ENCODE measurements at places on chromosomes 7 and 10. TPM values are rescaled to one million over a fixed set of nuclear protein-coding genes. Genes with fewer than 3 reads are reported as not detected.

- H3K36me3 ChIP-seq: peaks cover 3% of the 10 kb centered on the region
- H3K27me3 ChIP-seq: no peaks in the 10 kb centered on the region
- peak; percentile 95 for DNase-seq
- no peak overlapping the region for H3K27ac ChIP-seq
These were observed 31.5 kb upstream of the SH2D4B start for GRCh38 chr10:80506189-80506575.

Gene GSAP
- 10.3 TPM for total RNA-seq

Gene ABCB1
- total RNA-seq: 0.77 TPM

Gene LRIT1
- not detected for total RNA-seq

DNA sequence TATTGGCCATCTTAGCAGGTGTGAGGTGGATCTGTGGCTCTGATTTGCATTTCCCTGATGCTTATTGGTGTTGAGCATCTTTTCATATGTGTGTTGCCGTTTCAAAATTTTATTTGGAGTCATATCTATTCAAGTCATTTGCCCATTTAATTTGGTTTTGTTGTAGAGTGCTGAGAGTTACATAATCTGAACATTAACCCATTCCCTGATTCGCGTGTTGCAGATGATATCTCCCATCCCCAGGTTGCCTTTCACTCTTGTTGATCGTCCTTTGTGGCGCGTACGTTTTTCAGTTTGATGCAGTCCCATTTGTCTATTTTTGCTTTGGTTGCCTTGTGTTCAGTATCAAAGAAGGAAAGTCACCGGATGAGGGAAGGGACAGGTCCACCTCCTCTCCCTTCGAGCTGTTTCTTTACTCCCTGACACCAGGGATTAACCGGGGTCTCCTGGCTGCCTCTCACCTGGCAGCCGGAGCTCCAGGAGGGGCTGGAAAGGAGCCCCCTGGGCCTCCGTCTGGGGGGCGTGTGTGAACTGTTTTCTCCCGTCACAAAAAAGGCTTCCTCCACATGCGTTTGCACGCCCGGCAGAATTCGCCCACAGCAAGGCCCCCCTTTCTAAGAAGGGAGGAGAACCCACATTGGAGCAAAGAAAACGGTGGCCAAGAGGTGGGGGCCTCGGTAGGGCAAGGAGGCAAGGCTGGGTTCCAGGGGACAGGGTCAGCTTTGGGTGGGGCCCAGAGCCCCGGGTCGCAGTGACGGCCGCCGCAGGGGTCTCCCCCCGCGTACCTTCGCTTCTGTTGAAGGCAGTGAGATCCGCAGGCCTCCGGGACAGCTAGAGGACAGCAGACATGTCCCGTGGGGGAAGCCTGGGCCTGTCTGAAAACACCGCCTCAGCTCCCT is 8.3 kb downstream of the MNX1 start:
- H3K27ac ChIP-seq: no peak overlapping the region

Gene CDNF
- total RNA-seq: 1.5 TPM

GRCh38 chr10:122281018-122281626 is 10.0 kb downstream of the BTBD16 start:
- H3K27me3 ChIP-seq: peaks cover 2% of the 10 kb centered on the region
- H3K36me3 ChIP-seq: no peaks in the 10 kb centered on the region
- no peak for DNase-seq
- peaks cover 7% of the 10 kb centered on the region for H3K4me1 ChIP-seq
- no peak overlapping the region for H3K4me3 ChIP-seq

Gene PALD1
- 0.33 TPM for total RNA-seq

DNA sequence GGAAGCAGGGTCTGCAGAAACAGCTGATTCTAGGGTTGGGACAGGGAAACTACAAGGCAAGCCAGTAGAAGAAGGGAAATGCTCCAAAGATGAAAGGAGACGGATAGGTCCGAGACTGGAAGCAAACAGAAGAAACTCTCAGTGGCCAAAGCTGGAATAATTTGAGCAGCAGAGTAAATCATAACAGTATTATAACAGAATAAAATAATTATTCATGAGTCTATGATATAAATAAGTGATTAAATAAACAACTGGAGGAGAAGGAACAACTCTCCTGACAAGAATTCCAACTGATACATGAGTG is 27.6 kb downstream of the EZH2 start:
- peaks cover 2% of the 10 kb centered on the region for H3K4me1 ChIP-seq
- no peaks in the 10 kb centered on the region for H3K36me3 ChIP-seq
- H3K4me3 ChIP-seq: no peak overlapping the region
- DNase-seq: no peak
- no peak overlapping the region for H3K27ac ChIP-seq
- no peaks in the 10 kb centered on the region for H3K27me3 ChIP-seq

DNA sequence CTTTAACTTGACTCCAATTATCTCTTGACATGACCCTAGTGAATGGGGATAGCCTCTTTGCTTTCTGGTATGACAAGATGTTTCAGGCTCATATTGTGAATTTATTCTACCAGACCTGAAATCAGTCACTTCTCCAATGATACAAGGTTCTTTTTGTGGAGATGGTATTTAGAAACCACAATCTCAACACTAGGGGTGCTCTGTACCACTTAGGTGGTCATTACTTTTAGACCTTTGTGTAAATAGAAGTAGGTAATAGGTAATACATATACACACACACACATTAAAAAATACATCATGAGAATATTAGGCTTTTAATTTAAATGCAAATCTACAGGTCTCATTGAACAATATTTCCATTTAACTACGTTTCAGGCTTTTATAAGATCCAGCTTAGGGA is 199.0 kb upstream of the RHOBTB1 start:
- no peak overlapping the region for H3K4me3 ChIP-seq
- no peak for DNase-seq
- no peaks in the 10 kb centered on the region for H3K36me3 ChIP-seq

GRCh38 chr7:24075426-24075810 is 208.6 kb upstream of the NPY start:
- DNase-seq: no peak
- no peaks in the 10 kb centered on the region for H3K27me3 ChIP-seq
- H3K4me3 ChIP-seq: no peak overlapping the region
- H3K4me1 ChIP-seq: no peaks in the 10 kb centered on the region

Gene GPR146
- total RNA-seq: 3.3 TPM

DNA sequence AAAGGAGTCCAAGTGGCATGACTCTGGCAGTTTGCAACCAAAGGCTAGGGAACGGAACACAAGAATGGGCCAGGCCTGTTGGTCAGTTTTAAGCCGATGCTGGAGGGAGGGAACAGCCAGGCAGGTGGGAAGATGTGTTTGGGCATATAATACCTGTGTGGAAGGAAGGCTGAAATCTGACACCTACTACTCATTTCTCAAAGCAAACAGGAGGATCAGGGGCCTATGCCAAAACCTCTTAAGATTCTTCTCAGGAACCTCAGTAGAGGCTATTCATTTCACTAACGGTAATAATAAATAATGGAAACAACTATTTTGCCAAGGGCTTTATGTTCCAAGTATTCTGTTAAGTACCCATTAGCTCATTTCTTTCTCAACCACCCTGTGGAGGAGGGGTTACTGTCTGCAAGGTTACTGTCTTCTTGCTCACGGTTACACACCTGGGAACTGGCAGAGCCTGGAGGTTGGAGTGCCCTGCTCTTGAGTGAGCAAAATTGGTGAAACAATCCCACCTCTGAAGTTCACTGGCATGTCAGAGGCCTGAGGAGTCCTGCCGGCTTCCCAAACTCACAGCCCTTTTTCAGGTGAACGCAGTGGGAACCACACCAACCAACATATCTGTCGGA is 35.5 kb downstream of the GOT1 start:
- no peaks in the 10 kb centered on the region for H3K27me3 ChIP-seq
- H3K36me3 ChIP-seq: peaks cover 3% of the 10 kb centered on the region
- DNase-seq: no peak
- H3K4me1 ChIP-seq: peaks cover 8% of the 10 kb centered on the region

Gene NXPH1
- not detected for total RNA-seq

DNA sequence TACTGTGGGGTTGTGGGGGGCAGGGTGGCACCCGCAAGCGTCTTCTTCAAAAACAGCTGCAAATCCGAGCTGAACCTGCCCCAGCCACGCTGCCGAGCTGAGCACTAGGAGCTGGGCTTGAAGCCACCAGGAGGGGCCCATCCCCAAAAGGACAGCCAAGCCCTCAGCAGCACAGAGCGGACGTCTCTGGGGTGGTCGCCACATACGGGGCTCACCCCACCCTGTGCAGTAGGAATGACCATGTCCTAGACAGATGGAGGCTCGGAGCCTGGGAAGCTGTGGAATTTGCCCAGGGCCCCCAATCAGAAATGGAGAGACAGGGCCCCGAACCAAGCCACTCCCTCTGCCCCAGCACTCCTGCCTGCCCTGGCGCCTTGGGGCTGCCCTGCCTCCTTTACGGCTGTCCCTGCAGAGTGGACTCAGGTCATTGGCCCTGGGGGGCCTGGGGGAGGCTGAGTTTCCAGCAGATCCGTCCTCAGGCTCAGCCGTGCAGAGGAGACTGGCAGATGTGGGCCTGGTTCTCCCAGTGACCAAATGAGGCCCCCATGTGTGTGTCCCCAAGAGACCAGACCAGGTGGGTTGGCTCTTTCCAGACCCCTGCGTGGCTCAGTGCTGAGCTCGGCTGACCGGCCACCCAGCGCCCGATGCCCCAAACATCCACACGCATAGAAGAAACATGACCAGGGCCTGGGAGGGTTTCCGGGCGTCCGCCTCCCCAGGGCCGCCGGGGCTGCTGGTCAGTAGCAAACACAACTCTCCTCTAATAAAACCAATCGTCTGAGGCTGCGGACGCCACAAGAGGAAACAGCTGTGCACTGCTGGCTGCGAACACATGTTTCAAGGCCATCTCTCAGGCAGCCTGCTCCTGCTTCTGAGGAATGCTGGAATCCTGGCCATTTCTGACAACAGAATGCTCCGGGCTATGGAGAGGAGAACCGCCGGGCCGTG is 54.9 kb downstream of the PDGFA start:
- DNase-seq: peak; percentile 39
- no peak overlapping the region for H3K4me3 ChIP-seq
- H3K27me3 ChIP-seq: no peaks in the 10 kb centered on the region
- no peaks in the 10 kb centered on the region for H3K36me3 ChIP-seq

Gene BUD31
- total RNA-seq: 114 TPM

Gene TAS2R41
- not detected for total RNA-seq

Gene OR2A14
- not detected for total RNA-seq

DNA sequence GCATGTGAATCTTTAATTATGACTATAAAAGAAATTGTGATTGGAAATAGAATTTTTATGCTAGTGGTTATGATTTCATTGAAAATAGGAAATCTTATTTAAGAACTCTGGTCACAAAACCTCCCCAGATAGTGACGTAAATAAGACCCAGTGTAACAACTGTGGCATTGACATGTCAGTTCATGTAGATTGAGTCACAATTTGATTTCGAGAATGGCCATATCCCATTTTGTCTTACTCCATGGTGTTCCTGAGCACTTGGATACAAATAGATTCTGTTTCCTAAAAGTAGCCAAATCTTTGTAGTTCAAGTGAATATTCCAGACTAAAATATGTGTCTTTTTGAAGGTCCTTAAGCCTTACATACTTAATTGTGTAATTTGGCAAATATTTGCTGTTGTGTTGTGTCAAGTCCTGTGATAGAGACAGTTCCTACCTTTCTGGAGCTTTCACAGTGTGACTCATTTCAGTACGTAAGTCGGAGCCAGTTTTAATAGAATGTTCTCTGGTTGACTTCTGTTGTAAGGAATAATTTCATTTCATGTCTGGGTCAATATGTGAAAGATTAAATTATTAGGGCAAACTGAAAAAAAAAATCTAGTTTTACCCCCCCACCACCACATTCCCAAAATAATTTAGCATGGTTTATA is 37.1 kb upstream of the TOMM7 start:
- H3K27me3 ChIP-seq: no peaks in the 10 kb centered on the region
- DNase-seq: peak; percentile 80
- no peak overlapping the region for H3K4me3 ChIP-seq
- H3K4me1 ChIP-seq: peaks cover 16% of the 10 kb centered on the region

DNA sequence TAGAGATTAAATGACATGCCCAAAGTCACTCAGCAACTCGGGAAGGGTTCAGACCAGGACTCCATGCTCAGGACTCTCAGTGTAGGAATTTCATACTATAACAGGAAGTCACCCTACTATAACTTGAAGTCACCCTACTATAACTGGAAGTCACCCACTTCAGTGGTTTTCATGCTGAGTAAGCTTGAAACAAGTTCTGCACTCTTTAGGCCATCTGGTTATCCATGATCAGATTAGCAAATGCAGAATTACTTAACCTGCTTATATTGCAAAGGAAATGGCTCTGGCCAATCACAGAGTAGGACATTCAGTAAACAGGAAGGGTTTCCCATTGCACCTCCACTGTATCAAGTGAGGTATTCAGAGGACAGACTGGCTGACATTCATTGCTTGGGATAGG is 1240.4 kb downstream of the GATA3 start:
- no peak overlapping the region for H3K4me3 ChIP-seq
- H3K36me3 ChIP-seq: no peaks in the 10 kb centered on the region
- DNase-seq: no peak
- no peaks in the 10 kb centered on the region for H3K4me1 ChIP-seq
- no peak overlapping the region for H3K27ac ChIP-seq

DNA sequence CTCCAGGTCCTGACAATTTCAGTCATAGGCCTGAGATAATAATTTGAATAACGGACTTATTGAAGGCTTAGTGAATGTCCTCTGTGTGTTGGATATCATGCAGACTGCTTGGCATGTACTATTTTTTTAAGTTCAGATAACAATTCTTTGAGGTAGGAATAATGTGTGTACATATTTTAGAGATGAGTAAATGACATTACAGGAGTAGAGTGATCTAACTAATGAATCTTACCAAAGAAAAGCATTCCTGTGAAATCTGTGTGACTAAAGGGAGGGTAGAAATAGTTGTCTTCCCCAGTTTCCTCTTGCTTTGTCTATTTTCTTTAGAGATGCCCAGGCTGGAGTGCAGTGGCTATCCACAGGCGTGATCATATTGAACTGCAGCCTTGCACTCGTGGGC is 391.8 kb upstream of the ETV1 start:
- H3K27ac ChIP-seq: no peak overlapping the region
- no peaks in the 10 kb centered on the region for H3K4me1 ChIP-seq
- H3K27me3 ChIP-seq: no peaks in the 10 kb centered on the region
- no peak for DNase-seq
- H3K36me3 ChIP-seq: no peaks in the 10 kb centered on the region

Gene SDK1
- 8.6 TPM for total RNA-seq

Gene ZNF503
- total RNA-seq: 8.2 TPM

Gene ACTA2
- 78.4 TPM for total RNA-seq

Data from fibroblast of lung (primary cell).